ENCODE measurements at places on chromosomes 6 and 20.

DNA sequence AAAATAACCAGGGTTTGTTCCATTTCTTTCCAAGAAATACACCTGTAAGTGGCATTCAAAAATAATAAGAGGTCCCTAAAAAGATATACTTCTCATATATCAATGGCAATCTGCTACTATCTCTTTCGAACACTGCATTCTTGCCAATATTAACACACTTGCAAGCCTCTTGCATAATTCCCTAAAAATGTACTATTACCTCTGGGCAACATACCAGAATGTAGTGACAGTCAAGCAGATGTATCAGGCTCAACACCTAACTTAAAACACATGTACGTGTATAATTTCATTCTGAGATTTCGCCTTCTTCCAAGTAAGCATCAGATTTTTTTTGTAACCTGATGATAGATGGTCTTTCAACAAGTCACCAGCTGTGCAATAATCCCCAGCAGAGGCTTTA lies 3.4 kb downstream of the CBLN4 start:
- no peak for DNase-seq

GRCh38 chr6:17930321-17930993 lies 57.0 kb downstream of the KIF13A start:
- DNase-seq = no peak

DNA sequence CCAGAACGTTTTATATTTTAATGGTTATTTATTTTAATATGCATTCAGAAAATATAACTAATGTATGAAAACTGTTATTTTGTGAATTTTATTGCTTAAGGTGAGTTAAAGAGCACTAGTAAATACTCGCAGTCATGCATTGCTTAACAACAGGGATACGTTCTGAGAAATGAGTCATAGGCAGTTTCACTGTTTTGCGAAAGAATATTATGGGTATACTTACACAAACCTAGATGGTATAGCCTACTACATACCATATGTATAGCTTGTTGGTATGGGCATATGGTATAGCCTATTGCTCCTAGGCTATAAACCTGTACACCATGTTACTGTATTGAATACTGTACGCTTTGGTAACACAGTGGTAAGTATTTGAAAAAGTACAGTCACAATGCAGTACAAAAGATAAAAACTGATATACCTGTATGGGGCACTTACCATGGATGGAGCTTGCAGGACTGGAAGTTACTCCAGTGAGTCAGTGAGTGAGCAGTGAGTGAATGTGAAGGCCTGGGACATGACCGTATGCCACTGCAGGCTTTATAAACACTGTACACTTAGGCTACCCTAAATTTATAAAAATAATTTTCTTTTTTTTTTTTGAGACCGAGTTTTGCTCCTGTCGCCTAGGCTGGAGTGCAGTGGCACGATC lies 38.5 kb downstream of the ARFGEF2 start:
- DNase-seq = no peak

- no peak for DNase-seq
These were observed 825 bp upstream of the FAM135A start for GRCh38 chr6:70412252-70413113.

- no peak for DNase-seq
These were observed 112.6 kb downstream of the SLC16A10 start for GRCh38 chr6:111199935-111200334.

- no peak for DNase-seq
These were observed 60.1 kb upstream of the LRRC1 start for GRCh38 chr6:53734473-53735299.

- no peak for DNase-seq
These were observed 21.7 kb downstream of the MAP1LC3A start for GRCh38 chr20:34579979-34580940.

DNA sequence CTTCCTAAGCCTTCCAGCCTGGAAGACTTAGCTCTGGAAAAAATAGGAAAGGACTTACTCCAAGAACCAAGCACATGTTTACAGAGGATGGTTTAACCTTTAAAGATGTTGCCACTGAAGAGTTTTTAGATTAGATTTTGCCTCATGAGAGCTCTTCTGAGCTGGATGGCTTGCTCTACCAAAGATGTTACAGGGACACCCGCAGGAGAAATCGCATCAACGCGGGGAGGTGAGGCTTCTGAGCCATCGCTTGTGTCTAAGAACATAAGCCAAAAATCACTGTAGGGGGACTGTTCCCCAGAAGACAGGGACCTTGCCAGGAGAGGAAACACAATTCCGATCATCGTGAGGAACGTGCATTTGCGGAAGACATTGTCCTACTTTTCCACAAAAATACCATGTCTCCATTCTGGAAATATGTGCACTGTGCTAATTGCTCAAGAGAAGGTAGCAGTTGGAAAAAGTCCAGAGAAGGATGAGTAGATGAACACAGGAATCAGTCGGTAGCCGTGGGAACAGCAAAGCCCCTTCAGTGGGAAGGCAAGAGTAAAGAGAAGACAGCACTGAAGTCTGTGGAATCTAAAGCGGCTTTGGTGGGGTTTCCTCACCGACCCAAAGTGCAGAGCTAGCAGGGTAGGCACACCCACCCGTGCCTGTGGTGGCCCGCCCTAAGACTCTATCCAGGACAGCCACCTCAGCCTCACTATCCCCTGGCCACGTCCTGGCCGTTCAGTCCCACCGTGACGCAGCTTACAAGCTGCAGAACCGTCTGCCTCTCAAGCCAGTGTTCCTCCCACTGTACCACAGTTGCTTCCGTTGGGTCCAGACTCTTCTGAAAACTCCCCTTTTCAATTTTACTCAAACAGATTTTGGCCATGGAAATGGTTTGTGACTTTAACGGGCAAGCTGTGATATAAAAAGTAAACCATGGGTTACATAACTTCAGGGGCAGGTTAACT lies 334.8 kb downstream of the NRN1 start:
- DNase-seq = no peak

GRCh38 chr6:168206186-168206585 lies 113.4 kb downstream of the DACT2 start:
- no peak for DNase-seq

DNA sequence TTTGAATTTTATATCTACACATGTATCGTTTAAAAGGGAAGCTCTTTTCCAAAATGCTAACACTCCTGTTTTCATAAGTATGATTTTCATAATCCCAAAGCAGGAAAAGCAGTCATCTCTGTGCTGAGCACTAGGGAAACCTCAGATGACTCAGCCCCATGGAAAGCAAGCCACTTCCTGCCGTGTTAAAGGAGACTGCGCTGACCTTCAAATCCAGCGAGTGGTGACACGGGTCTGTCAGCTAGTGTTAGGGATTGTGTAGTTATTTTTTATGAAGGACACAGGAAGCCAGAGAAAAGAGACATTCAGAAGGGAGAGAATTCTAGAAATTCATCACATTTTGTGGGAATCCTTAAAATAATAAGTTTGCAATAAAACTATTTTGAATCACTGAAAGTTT lies 57.0 kb upstream of the CD93 start:
- DNase-seq = no peak

DNA sequence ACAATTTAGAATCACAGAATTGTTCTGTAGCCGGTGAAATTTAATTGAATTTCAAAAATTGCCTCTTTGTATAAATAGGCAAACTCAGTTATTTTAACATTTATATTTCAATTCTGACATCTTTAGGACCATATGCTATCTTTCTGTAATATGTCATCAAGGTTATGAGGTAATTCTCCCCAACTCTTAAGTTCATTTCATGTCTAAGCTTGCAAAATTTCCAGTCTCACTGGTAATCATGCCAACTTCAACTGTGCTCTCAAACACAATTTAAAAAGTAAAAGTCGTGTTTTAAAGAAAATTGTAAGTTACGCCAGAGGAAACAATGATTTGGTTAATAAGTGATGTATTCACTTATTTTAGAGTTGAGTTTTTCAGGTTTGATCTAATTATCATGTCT lies 1.4 kb downstream of the NCOA7 start:
- no peak for DNase-seq
